ENCODE measurements at places on chromosomes 13 and 19. TPM values are rescaled to one million over a fixed set of nuclear protein-coding genes. Genes with fewer than 3 reads are reported as not detected.

FCAR gene
- 2.0 TPM for total RNA-seq

TMEM38A gene
- 5.8 TPM for total RNA-seq

- DNase-seq = peak; percentile 60
Measured at GRCh38 chr13:102799426-102800144, 666 bp downstream of the BIVM start.

DNA sequence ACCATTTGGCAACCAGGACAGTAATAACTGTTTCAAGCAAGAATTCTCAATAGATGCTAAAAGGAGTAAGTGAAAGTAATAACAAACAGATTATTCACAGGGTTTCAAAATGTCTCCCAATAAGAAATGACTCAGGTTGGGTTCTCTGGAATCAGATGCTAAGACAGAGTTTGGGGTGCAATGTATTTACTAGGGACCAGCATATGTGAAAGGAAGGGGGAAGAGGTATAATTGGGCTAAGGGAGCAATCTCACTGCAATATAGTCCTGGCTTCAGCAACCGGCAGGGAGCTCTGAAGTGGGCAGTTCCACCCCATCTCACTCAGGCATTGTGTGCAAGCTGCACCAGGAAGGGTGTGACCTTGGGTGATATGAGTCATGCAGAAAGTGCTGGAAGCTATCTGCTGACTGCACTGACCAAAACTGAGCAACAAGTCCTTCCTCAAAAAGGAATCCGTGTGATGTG lies 23.4 kb downstream of the ZDHHC20 start:
- DNase-seq = no peak

GRCh38 chr13:93499991-93500390 lies 273.4 kb downstream of the GPC6 start:
- DNase-seq = no peak

GRCh38 chr13:31274390-31274789 lies 74.6 kb downstream of the B3GLCT start:
- no peak for DNase-seq

DNA sequence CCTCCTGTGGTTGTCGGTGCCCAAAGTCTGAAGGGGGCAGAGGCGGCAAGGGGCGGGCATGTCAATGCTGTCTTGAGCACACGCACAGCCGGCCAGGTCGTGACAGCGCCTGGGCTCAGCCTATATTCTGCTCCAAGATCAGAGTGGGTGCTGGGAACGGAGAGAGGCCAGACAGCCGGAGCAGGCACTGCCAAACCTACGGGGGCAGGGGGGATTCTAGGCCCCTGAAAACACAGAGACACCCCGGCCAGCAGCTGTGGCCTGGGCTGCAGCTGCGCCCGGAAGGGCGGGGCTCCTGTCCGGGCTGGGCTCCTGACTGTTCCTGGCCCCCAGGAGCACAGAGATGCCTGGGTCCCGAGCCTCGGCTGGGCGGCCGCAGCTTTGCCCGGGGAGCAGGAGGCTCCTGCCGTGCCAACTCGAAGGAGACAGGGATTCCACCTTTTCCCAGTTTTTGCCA lies 2662.9 kb upstream of the PCDH20 start:
- DNase-seq = peak; percentile 72
